Glomerular endothelial cell (primary cell): ENCODE measurements at places on chromosomes 3 and 15.
A peak's percentile ranks its signal among the peaks of the same experiment; 100 is the strongest.

DNA sequence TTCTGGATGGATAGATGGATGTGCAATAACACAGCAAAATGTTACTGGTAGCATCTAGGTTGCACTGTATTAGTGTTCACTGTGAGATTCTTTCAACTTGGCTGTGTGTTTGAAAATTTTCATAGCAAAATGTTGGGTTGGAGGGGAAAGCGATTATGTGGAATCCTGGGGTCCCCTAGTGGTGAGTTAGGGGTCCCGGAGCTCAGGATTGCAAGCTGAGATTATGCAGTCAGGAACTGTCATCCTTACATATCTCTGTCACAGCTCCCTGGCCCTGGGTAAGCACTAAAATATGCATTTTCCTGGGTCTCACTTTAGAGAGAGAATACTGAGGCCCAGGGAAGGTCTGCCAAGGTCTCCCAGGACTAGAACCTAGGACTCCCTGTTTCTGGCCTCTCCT lies 77.2 kb downstream of the CEMIP start:
- no peak for DNase-seq

DNA sequence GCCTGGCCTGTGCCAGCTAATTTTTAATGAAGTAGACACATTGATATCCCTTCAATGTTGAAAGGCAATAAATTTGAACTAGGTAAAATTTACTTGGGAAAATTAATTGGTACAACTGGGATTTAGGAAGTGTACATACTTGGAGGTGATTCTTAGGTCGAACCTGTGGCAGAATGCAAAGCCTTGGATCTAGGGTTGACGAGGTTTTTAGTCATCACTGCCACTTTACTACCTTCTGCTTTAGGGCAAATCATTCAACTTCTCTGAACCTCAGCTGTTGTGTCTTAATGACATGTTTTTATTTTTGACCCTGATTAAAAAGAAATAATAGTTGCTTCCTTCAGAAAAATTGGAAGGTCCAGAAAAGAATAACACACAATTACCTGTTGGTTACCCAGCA lies 2.5 kb downstream of the APPL1 start:
- DNase-seq = no peak

DNA sequence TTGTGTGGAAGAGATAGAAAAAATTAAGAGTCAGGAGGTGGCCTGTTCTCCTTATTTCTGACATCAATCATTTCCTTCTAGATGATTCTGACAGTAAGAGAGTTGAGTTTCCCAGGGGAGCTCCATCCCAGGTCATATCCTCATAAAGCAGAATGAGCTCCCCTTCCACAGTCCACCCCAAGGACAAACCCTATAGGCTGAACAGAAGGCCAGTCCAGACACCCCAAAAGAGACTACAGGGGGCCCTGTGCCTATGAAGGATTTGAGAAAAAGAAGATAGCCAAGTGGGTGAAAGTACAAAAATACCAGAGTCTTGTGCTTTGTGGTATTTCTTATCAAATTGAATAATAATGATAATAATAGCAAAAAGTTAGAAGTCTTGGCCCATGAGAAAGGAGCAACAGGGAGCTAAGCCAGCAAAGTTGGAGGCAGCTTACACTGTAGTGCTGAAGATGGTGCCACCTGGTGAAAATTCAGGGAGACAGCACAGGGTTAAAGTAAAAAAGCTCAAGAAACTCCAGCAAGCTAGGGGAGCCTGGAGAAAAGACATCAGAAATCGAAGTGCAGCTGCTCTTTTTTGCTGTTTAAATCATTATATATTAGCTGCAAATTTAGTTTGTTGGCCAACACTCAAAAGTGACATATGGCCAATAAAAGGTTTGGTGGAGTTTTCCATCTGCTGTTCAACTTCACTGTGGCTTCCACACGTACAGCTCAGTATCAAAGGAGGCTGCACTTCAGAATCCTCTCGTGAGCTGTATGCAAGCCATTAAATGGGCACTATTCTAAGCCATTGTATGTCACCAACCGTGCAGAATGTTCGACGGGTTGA lies 35.8 kb upstream of the SLC24A5 start:
- DNase-seq = peak; percentile 5

GRCh38 chr15:47551079-47551478 lies 166.2 kb upstream of the SEMA6D start:
- no peak for DNase-seq

GRCh38 chr15:32676169-32676568 lies 34.7 kb downstream of the SCG5 start:
- no peak for DNase-seq

GRCh38 chr3:183924956-183925355 lies 40.3 kb upstream of the PARL start:
- no peak for DNase-seq

- DNase-seq = no peak
These were observed 24.3 kb downstream of the CD200R1L start for GRCh38 chr3:112822064-112823055.

GRCh38 chr3:127032296-127032990 lies 49.5 kb downstream of the PLXNA1 start:
- DNase-seq = no peak

DNA sequence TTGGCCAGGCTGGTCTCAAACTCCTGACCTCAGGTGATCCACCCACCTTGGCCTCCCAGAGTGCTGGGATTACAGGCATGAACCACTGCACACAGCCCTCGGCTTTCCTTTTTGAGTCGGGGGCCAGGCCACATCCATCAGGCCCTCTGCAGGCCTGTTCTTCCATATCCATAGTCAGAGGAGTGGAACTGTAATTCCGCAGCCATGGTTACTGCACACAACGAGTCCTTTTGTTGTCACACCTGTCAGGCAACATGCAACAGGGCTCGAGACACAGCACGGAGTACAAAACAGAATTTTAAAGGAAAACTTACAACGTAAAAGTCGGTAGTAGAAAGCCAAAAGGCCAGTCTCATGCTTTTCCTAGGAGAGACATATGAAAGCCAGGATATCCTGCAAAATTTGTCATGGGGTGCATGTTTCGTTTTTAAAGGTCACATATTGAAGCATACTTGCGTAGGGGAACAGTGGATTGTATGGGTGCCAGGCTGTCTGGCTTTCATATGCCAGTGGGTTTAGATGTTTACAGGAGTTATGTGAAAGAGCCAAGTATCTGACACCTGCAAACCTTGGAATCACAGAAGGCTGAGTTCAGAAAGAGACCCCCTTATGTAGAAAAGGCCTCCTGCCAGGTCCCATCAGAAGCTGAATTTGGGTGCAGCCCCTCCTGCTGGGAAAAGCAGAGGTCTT lies 63.2 kb upstream of the LPP start:
- no peak for DNase-seq

DNA sequence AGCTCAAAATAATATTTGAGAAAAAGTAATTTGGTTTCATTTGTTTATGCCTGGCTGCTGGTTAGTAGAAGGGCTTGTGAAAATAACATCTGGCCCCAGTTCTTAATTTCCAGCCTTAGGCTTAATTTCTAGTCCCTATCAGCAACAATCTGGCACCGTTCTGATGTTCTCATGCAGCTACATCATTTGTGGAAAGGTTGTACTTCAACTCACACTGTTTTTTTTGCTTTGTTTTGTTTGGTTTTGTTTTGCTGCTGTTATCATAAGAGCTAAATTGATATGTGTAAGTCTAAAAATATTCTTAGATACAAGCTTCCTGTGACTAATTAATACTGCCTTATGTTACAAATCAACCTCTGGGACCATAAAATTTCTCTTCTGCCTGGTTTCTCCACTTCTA lies 8.9 kb downstream of the CPA3 start:
- no peak for DNase-seq

GRCh38 chr3:135622656-135623055 lies 342.9 kb upstream of the PPP2R3A start:
- DNase-seq = no peak

- no peak for DNase-seq
These were observed 44.1 kb upstream of the TP63 start for GRCh38 chr3:189586941-189587663.

DNA sequence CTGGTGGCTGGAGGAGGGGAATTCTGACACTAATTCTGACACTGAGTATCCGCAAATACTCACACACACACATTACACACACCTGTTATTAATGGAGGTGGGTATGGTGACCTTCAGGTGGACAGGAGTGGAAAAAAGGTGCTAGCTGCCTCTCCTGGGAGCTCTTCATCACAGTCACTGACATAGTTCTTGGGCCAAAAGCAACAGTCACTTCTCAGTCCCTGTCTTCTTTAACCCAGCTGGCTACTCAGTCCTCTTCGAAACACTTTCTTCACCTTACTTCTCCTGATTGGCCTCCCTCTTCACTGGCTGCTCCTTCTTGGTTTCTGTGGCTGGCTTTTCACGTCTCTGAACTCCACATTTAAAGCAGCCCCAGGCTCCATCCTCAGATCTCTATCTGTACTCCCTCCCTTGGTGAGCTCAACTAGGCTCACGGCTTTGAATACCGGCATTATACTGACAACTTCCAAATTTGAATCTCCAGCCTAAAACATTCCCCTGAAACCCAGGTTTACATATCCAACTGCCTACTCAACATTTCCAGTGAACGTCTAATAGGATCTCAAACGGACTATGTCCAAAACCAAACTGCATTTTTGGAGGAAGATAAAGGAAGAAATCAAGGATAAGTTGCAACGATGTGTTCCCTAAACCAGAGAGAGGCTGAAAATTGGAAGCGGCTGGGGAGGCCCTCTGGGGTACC lies 53.2 kb upstream of the HEG1 start:
- DNase-seq = no peak

- no peak for DNase-seq
These were observed 86.4 kb downstream of the TIGIT start for GRCh38 chr3:114380233-114380651.

- no peak for DNase-seq
These were observed 1.4 kb upstream of the MUC13 start for GRCh38 chr3:124935794-124936542.

DNA sequence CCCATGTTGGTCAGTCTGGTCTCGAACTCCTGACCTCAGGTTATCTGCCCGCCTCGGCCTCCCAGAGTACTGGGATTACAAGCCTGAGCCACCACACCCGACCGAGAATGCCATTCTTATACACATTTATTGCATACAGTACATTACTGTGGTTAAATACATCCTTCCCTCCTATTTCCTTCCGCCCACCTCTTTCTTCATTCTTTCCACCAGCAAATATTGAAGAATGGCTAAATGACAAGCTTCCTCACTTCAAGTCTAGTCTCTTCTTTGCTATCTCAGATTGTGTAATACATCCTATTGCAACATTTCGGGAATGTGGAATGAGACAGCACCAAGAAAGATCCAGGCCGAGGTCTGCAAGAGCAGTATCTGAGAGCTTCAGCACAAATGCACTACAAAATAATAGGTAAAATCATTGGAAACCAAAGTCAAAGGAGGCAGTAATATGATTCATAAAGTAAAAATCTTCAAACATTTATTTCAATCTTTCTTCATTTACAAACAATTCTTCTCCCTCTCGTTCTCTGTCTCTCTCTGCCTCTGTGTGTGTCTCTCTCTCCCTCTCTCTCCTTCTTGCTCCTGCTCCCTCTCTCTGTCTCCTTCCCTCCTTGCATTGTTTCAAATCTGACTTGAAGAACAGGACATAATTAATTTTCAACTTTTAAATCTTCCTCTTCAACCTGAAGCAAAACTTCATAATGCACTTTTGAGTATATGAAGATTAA lies 94.7 kb upstream of the TGFBR2 start:
- DNase-seq = no peak

- no peak for DNase-seq
These were observed 6.7 kb upstream of the CSK start for GRCh38 chr15:74775132-74775562.

DNA sequence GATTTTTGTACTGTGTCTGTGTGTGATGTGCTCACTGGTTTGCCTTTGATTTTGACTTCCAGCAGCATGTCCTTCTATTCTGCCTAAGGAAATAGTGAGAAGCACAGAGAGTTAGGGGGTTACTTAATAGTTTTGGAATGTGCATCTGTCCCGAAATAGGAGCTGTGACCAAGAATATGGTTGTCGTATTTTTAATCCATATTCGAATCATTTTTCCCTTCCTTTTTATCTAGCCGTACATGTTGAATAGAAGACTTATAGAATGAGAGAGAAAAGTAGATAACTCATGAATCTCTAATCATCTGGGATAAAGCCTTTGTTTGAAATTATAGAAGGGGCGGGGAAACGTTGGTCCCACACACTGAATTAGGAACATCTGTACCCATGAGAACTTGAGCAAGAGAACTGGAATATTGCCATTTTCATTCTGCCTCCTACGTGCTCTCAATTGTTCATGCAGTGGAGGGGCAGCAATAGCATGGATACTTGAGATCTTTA lies 23.6 kb downstream of the CRTC3 start:
- DNase-seq = no peak

- no peak for DNase-seq
These were observed 141.8 kb downstream of the FILIP1L start for GRCh38 chr3:99972380-99973104.

GRCh38 chr3:127694467-127695215 lies 21.9 kb downstream of the ABTB1 start:
- DNase-seq = no peak

- DNase-seq = no peak
These were observed 172.1 kb downstream of the APBA2 start for GRCh38 chr15:29057856-29058255.
